ENCODE measurements at places on chromosomes 6 and 20.

GRCh38 chr6:139500977-139501376 is 126.5 kb upstream of the CITED2 start:
- DNase-seq, result no peak

DNA sequence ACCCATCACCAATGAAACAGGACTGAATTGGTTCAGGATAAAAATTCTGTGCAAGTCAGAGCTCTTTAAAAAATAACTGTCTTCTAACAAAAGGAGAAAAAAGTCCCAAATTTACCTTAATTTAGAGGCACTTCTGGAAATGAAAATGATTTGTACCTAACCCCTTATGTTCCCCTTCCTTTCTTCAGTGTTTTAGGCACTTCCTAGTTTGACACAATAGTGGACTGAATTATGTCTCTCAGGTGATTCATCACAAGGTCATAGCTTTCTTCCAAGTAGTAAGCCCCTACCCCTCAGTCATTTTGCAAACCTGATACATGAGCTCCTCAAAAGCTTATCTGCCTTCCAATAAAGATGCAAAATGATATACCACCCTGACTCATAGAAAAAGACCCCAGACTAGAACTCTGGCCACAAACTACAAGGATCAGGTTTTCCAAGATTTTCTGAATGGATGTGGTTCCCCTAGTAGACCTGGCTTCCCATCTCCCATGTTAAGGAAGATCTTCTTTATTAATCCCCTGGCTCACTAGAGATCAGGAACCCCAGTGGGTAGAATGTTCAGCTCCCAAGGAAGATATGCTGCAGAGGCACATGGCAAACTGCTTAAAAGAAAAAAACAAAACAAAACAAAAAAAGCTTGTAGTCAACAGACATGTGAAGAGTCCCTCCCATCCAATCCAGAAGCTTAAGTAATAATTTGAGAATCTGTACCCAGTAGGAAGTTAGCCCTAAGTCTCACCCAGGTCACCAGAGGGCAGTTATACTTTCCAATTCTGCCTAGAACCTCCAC is 3.6 kb downstream of the PPP1R10 start:
- no peak for DNase-seq

DNA sequence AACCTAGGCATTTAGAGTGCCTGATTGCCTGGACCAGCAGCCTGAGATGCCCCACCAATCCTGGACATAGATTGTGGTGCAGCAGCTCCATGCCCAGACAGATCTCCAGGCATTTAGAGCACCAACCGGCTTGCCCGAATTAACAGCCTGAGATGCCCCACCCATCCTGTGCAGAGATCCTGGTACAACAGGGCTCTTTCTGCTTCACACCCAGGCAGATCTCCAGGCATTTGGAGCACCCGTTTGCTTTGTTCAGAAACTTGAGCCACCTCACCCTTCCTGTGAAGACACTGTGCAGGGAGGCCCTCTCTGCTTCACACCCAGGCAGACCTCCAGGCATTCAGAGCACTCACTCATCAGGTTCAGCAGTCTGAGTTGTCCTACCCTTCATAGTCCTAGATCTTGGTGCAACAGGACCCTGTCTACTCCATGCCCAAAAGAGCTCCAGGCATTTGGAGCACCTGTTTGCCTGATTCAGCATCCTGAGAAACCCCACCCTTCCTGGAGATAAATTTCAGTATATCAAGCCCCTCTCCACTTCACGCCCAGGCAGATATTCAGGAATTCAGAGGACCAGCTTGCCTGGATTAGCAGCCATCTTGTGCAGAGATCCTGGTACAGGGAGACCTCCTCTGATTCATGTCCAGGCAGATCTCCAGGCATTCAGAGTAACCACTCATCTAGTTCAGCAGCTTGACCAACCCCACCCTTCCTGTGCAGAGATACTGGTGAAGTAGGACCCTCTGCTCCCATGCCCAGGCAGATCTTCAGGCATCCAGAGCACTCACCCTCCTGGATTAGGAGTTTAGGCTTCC is 189.2 kb upstream of the FERMT1 start:
- no peak for DNase-seq

DNA sequence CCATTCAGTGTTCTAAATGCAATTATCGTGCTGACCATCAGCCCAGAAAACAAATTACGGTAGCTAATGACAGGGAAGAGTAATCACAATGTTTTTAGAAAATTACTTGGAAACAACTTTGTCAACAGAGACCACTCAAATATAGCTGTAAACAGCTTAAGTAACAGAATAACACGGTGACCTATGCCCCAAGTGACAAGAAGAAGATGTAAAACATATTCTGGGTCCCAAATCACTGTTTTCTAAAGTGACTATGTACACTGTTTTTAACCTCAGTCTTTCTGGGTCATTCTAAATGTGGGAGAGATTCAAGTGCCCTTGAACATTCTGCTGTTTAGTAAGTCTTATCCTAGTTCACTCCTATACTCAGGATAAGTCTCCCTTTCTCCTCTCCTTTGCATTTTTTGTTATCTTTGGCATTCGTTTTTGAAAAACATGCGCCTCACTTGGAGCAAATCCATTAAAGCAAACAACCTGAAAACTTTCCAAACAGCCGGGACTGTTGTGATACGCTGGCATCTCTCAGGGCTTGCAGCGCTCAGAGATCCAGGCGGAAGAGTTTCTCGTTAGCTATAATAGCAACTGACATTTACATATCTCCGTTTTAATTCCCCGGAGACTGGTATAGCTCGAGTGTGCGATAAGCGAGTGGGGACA is 114.5 kb upstream of the SOX4 start:
- no peak for DNase-seq

- DNase-seq, result no peak
Observed at GRCh38 chr20:6882561-6883291, 115.2 kb downstream of the BMP2 start.
